ENCODE measurements at places on chromosomes 16 and 17.

- DNase-seq: peak; percentile 31
These were observed 670 bp downstream of the RPS2 start for GRCh38 chr16:1963806-1964505.

GRCh38 chr17:59547131-59547915, 18.1 kb upstream of the DHX40 start:
- DNase-seq: no peak

GRCh38 chr16:7405166-7405565, 72.5 kb downstream of the RBFOX1 start:
- DNase-seq: no peak

DNA sequence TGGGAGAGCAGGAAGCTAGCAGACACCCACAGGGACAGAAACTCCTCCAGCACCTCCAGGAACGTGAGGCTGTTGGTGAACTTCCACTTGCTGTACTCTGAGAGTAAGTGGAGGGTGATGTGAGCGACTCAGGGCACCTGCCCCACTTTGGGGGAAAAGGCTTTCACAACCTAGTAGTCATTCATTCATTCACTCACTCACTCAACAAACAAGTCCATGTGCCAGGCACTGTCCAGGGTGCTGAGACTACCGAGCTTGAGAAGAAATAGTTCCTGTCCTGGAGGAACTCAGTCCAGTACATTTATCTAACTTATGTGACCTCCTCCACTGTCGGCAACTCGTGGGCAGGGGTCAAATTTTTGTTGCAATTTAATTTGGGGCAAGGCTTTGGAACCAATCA, 26.6 kb downstream of the LGALS9 start:
- no peak for DNase-seq

DNA sequence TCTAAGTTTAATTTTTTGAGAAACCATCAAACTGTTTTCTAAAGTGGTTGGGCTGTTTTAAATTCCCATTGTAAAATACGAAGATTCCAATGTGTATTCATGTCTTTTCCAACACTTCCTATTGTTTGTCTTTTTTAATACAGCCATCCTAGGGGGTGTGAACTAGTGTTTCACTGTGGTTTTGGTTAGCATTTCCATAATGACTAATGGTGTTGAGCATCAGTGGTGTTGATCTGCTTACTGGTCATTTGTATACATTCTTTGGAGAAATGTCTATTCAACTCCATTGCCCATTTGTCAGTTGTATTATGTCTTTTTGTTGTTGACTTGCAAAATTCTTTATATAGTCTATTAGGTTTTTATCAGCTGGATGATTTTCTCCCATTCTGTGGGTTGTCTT, 239.2 kb upstream of the AXIN2 start:
- DNase-seq: no peak

DNA sequence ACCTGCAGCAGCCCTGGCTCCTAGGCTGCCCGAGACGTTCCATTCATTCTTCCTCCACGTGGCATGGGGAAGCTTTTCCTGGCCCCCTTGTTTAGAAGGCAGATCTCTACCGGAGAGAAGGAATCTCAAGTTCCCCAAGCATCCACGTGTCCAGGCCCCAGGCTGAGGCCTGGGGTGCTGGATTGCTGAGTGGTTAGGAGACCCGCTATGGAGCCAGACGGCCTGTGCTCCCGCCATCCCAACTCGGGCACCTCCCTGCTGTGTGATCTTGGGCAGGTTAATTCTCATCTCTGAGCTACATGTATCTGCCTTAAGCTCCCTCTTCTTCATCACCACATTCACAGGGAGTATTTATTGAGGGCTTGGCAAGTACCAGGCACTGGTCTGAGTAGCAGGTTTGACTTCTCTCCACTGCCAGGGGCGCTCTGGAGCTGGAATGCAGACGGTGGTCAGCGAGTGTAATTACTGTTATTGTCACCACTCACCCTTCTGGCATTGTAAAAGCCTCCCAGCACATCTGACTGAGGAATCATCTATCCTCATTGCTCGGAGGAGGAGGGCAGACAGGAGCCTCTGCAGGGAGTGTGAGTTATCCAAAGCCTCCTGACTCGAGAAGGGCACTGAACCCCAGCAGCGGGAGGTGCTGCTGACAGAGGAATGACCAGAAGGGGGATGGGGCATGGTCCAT, 1.1 kb upstream of the ADGRG1 start:
- no peak for DNase-seq

DNA sequence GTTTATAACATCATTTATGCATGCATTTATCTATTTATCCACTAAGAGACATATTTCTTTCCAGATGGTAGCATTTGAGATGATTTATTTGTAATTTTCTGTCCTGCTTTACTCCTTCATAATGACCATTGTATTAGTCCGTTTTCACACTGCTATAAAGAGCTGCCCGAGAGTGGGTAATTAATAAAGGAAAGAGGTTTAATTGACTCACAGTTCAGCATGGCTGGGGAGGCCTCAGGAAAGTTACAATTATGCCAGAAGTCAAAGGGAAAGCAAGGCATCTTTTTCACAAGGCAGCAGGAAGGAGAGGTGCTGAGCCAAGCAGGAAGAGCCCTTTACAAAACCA, 28.6 kb downstream of the TRIM25 start:
- no peak for DNase-seq

DNA sequence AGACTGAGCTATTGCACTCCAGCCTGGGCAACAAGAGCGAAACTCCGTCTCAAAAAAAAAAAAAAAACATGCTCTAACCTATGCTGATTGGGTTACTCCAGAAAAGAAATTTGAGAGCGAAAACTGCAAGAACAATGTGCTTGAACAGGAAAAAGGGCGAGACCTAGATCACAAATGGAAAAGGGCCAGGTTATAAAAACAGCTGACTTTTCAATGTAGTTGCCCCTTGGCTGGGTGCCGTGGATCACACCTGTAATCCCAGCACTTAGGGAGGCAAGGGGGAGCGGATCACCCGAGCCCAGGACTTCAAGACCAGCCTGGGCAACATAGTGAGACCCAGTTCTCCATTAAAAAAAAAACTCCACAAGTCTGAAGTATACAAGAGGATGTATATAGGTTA, 48.8 kb downstream of the MRM3 start:
- DNase-seq: no peak

- DNase-seq: no peak
These were observed 262.3 kb downstream of the STX8 start for GRCh38 chr17:9313346-9313745.
